Thoracic aorta endothelial cell (primary cell): ENCODE measurements at places on chromosomes 4 and X. TPM values are rescaled to one million over a fixed set of nuclear protein-coding genes. Genes with fewer than 3 reads are reported as not detected.

CPZ gene
- not detected in 2 replicates for total RNA-seq

COL4A5 gene
- total RNA-seq: 9.3 and 19.1 TPM in 2 replicates

ESX1 gene
- total RNA-seq: not detected in 2 replicates

MAGEA6 gene
- not detected in 2 replicates for total RNA-seq

IL13RA1 gene
- 57.3 and 62.5 TPM in 2 replicates for total RNA-seq

RHOXF2 gene
- total RNA-seq: not detected in 2 replicates

ZIC3 gene
- total RNA-seq: not detected in 2 replicates

MAGED4B gene
- 1.2 and 7.1 TPM in 2 replicates for total RNA-seq

ALAS2 gene
- not detected in 2 replicates for total RNA-seq

GPR50 gene
- total RNA-seq: not detected in 2 replicates

CT45A1 gene
- not detected in 2 replicates for total RNA-seq

SMPX gene
- not detected in 2 replicates for total RNA-seq

TKTL2 gene
- not detected in 2 replicates for total RNA-seq

CSAG1 gene
- total RNA-seq: not detected in 2 replicates

APBB2 gene
- 260 and 271 TPM in 2 replicates for total RNA-seq

TLR2 gene
- under 0.01 and 0.14 TPM in 2 replicates for total RNA-seq

IGSF1 gene
- total RNA-seq: not detected in 2 replicates

LGI2 gene
- total RNA-seq: under 0.01 and 0.14 TPM in 2 replicates

ANXA3 gene
- 123 and 132 TPM in 2 replicates for total RNA-seq
